Activated T-cell treated with anti-CD3 and anti-CD28 coated beads, Interleukin-2, amount 50 U/mL, for 72 hours (primary cell): ENCODE measurements at places on chromosomes 7 and 10. TPM values are rescaled to one million over a fixed set of nuclear protein-coding genes. Genes with fewer than 3 reads are reported as not detected.
A peak's percentile ranks its signal among the peaks of the same experiment; 100 is the strongest.

RBM20 gene
- 0.72 TPM for total RNA-seq

KLLN gene
- total RNA-seq, result 0.46 TPM

- peak; percentile 70 for DNase-seq
These were observed at the start of gene BMI1 for GRCh38 chr10:22320591-22321155. TSS of gene BMI1 (plus strand) at chr10:22321099. CDS start at chr10:22326450, 5,351 bp downstream.

- DNase-seq, result no peak
These were observed 263.2 kb downstream of the DGKB start for GRCh38 chr7:14639329-14639728.

DNA sequence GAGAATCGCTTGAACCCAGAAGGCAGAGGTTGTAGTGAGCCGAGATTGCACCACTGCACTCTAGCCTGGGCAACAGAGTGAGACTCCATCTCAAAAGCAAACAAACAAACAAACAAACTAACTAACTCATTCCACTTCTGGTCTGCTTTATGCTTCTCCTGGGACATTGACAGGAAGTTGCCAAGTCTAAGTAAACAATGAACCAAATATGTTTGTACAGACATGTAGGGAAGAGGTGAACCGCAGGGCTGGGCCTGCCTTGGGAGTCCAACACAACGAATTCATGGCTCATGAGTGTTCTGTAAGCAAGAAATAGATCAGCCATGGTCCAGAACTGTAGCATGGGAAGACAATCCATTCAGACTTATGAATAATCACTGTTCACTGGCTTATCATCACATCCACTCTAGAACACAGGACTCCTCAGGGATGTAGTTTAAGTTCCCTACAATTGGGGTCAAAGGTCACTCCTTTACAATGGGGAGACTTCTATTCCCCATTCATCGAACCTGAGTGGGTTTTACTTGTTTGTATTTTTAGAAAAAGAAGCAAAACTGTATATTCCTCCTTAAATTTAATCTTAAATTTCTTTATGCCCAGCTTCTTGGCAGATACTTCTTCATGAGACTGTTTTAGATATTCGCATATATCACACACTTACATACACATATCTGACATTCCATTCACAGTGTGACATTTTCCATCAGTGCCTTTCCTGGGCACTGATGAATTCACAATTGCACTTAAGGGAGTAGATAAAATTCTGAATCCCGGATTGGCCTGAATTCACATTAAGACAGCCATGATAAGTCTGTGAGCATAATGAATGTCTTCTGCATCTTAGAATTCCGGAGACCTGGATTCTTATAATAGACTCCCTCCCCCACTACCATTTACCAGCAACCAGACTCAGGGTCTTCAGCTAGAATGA lies 159.1 kb upstream of the EEPD1 start:
- DNase-seq, result no peak

- DNase-seq, result no peak
These were observed 797 bp upstream of the STMP1 start for GRCh38 chr7:135661311-135662122.
